ENCODE measurements at places on chromosomes 11 and 22. TPM values are rescaled to one million over a fixed set of nuclear protein-coding genes. Genes with fewer than 3 reads are reported as not detected.

GRCh38 chr22:41152902-41153301 lies 52.2 kb upstream of the L3MBTL2 start:
- H3K27me3 ChIP-seq, result no peaks in the 10 kb centered on the region
- no peak for DNase-seq
- H3K27ac ChIP-seq, result no peak overlapping the region
- H3K4me1 ChIP-seq, result no peaks in the 10 kb centered on the region

DNA sequence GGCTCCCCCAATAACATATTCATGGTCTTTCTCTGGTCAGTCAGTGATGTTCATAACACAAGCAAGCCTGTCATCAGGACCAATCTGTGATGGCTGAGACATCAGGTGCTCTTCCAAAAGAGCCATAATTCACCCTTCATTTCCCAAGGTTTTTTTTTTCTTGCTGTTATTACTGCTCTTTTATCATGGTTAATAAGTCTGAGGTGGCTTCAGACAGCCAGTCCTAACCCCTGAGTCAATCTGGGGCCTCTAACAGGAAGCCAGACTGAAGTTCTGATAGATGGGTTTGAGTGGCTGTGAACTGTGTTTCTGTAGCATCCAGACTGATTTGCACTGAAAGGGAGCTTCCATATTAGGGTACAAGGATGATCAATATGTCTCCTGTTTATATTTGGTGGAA lies 8.8 kb downstream of the EHF start:
- no peaks in the 10 kb centered on the region for H3K36me3 ChIP-seq
- H3K4me1 ChIP-seq, result no peaks in the 10 kb centered on the region
- no peak overlapping the region for H3K4me3 ChIP-seq
- no peaks in the 10 kb centered on the region for H3K27me3 ChIP-seq
- H3K27ac ChIP-seq, result no peak overlapping the region

Gene MMP10
- 1.1 TPM for polyA plus RNA-seq

Gene ALDH3B1
- 8.1 TPM for polyA plus RNA-seq

Gene TMA7B
- polyA plus RNA-seq, result not detected

GRCh38 chr11:10496296-10496936 lies 41.4 kb downstream of the AMPD3 start:
- no peaks in the 10 kb centered on the region for H3K4me1 ChIP-seq
- H3K36me3 ChIP-seq, result no peaks in the 10 kb centered on the region
- H3K4me3 ChIP-seq, result no peak overlapping the region
- H3K27ac ChIP-seq, result no peak overlapping the region
- DNase-seq, result no peak

Gene CASP1
- polyA plus RNA-seq, result 6.1 TPM

Gene MYOD1
- 0.69 TPM for polyA plus RNA-seq

Gene NECTIN1
- 5.4 TPM for polyA plus RNA-seq

DNA sequence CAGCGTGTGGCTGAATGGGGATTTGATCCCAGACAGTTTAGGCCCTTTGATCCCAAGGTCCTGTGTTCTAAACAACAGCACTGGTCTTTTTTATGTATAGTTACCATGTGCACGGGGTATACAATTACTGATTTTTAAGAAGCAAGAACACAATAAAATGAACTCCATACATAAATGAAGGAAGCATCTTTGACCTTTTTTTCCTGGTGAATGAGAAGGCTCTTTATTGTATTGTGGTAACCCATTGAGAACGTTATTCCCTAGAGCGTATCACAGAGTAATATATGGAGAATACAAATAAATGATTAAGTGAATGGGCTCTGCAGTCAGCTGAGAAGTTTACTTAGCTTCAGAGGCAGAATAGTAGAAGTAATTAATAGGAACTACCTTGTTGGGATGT lies 563.6 kb downstream of the NTM start:
- no peaks in the 10 kb centered on the region for H3K4me1 ChIP-seq
- no peaks in the 10 kb centered on the region for H3K27me3 ChIP-seq
- DNase-seq, result no peak
- H3K36me3 ChIP-seq, result no peaks in the 10 kb centered on the region
- no peak overlapping the region for H3K4me3 ChIP-seq

DNA sequence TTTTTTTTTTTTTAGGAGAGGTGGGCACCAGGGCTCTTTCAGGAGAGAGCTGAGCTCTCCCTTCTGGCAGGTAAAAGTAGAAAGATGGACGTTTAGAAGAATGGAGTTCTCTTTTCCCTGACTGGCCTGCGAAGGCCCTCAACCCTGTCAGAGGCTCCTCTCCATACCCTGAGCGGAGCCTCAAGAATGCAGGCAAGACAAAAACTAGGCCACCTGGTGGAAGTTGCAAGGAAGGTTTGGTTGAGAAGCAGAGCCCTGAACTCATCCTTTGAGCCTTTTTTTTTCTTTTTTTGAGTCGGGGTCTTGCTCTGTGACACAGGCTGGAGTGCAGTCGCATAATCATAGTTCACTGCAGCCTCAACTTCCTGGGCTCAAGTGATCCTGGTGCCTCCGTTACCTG lies 1.4 kb downstream of the OTOG start:
- no peak for DNase-seq
- no peaks in the 10 kb centered on the region for H3K27me3 ChIP-seq
- no peaks in the 10 kb centered on the region for H3K36me3 ChIP-seq
- H3K27ac ChIP-seq, result no peak overlapping the region

GRCh38 chr22:41431656-41432055 lies 14.9 kb downstream of the TOB2 start:
- no peaks in the 10 kb centered on the region for H3K27me3 ChIP-seq
- no peak overlapping the region for H3K4me3 ChIP-seq
- no peaks in the 10 kb centered on the region for H3K4me1 ChIP-seq
- no peaks in the 10 kb centered on the region for H3K36me3 ChIP-seq
- no peak for DNase-seq

DNA sequence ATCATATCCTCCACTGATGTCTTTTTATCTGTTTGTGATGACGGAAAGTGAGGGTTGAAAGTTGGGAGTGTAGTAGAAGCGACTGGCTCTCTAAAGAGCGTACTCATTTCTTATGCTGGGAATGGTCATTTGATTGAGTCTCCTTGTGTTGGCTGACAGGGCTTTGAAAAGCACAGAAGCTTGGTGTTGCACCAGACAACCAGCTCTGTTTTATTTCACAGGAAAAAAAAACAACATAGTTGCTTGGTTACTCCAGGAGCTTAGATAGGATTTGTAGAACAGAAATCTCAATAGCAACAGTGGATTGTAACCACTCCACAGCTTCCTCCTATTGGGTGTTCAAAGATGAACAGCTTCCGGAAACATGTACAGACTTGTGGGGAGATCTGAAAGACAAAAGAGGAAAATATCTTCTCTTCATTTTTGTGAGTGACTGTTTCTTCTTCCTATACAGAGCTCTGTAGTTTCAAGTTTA lies 2.7 kb downstream of the RBM14 start:
- H3K27me3 ChIP-seq, result no peaks in the 10 kb centered on the region
- DNase-seq, result no peak
- H3K36me3 ChIP-seq, result no peaks in the 10 kb centered on the region
- no peak overlapping the region for H3K27ac ChIP-seq
